ENCODE measurements at places on chromosomes 2 and 18.

- no peak for DNase-seq
Observed at GRCh38 chr2:204901591-204901990, 356.3 kb downstream of the PARD3B start.

- no peak for DNase-seq
Observed at GRCh38 chr18:12362473-12363174, 14.4 kb downstream of the AFG3L2 start.

- no peak for DNase-seq
Observed at GRCh38 chr18:74651327-74652128, 53.9 kb downstream of the ZNF407 start.

DNA sequence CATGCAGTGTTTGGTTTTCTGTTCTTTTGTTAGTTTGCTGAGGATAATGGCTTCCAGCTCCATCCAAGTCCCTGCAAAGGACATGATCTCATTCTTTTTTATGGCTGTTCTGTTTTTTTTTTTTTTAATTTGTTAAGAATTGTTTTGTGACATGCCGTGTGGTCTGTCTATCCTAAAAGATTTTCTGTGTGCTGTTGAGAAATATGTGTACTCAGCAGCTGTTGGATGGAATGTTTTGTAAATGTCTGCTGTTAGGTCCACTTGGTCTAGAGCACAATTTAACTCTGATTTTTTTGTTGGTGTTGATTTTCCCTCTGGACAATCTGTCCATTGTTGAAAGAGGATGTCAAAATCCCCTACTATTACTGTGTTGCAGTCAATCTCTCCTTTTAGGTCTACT lies 80.4 kb upstream of the WDR75 start:
- DNase-seq: no peak

DNA sequence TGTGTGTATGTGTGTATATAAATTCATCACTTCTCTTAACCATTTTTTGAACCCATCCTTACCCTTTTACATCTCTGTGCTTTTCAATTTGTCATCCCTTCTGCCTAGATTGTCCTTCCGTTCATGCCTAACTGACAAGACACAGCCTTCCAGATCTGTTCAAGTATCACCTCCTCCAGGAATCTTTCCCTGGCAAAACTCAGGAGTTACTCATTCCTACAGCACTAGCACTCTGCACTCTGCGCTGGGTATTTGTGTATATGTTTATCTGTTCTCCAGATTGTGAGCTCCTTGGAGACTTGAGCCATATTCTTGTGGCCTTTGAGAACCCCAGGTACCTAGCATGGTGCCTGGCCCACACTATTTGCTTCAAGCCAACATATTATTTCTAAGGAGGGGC lies 26.8 kb upstream of the ASXL2 start:
- DNase-seq: no peak

GRCh38 chr2:31238126-31238905 lies 4.4 kb downstream of the EHD3 start:
- peak; percentile 11 for DNase-seq

- no peak for DNase-seq
Observed at GRCh38 chr2:227888289-227888688, 16.9 kb downstream of the DAW1 start.

- no peak for DNase-seq
Observed at GRCh38 chr18:6891788-6892187, 162.3 kb downstream of the ARHGAP28 start.

DNA sequence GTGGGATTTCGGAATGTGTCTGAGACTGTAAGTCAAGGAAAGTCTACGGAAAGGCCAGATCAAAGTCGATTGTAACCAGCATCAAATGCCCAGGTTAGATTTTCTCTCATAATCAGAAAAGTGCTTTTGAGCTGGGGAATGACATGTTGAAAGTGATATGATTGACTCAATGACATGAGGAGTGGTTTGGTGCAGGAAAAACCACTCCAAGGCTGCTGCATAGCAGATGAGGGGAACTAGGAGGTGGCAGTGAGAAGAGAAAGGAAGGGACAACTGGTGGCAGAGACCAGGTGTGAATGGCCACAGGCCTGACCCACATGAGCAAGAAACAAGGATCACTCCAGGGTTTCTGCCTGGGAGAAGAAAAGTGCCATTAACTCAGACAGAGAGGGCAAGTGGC lies 822 bp downstream of the SLC35F6 start:
- DNase-seq: no peak

GRCh38 chr2:18552351-18553077 lies 7.9 kb downstream of the RDH14 start:
- DNase-seq: no peak

DNA sequence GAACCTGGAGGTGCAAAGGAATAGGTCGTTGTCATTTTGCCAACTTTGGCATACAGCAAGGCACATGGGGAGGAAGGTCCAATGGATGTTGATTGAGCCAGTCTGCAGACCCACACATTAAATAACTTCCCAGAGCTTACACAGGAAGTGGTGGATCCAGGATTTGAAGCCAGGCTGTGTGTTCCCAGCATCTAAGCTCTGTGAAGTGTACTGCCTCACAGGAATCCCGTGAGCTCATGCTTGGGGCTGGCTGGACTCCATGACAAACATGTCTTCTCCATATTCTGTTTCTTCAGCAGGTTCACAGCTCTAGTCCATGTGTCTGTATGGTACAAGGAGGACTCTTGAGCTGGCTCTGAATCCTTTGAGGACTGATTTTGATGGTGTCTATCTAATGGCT lies 63.9 kb downstream of the KLHL29 start:
- DNase-seq: no peak

- DNase-seq: no peak
Observed at GRCh38 chr2:201523506-201523905, 72.0 kb downstream of the STRADB start.

- no peak for DNase-seq
Observed at GRCh38 chr18:49178321-49178720, 227.6 kb upstream of the SMAD7 start.

DNA sequence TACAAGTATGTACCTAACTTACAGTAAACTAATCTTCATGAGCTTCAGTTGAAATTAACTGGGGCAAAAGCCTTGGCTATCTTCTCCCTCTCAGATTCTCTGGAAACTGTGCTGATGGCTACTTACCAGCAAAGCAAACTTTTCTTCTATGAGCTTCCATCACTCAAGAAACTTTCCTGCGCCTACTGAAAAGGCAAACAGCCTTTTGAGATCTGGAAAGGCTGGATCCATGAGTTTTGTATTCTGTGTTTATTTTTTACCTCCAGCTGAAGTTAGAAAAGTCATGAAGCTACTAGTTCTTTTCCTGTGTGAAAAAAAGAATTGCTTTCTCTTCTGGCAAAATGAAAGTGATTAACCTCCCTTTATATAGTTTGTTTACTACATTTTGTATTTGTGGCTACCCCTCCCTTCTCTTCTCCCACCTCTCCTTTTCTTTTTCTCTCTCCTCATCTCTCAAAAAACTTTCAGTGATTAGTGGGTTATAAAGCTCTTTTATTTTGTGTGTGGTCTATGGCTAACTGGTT lies 49.2 kb upstream of the RNF152 start:
- DNase-seq: no peak

- no peak for DNase-seq
Observed at GRCh38 chr2:64139956-64140355, 4.3 kb downstream of the PELI1 start.

DNA sequence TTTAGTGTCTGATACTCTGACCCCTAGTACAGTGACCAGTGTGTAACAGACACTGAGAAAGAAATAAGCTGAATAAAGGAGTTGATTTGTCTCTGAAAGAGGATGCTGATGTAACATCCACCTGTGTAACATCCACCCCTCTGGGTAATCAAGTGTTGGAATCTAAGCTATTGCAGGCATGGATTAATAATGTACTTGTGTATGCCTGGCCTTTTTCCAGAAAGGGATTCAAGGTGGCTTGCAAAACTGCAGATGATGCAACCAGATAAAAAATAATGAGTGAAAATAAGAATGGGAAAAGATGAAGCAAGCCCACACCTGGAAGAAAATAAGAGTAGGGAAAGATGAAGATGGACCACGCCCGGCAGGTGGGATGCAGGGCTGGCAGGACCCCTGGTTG lies 48.2 kb upstream of the FOXI3 start:
- no peak for DNase-seq

DNA sequence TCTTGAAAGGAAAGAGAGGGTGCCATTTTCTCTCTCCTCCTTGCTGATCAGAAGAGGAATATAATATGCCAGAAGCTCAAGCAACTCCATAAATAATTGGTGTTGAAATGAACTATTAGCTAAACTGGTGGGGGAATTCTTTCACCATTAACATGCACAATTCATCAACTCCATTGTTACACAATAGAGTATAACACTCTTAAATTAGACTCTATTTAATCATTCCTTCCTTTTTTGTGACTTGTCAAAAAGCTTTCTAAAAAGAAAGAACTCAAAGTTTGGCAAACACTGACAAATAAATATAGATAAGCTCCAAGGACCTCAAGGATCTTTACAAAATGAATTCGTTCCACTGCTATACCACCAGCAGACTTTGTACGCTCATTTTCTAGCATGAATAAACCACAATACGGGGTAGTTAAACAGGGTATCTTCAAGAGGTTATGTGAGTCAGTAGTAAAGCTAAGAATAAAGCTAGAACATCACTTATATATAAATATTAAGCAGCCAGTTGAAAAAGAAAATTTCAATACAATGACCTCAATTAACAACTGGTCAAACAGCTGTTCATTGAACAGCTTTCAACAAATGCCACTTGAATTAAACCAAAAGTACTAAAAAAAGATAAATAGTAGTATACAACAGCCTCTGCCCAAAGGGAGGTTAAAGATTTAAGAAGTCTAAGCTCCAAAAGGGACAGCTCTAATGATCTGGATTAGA lies 6.4 kb downstream of the TRAK2 start:
- DNase-seq: no peak

- DNase-seq: no peak
Observed at GRCh38 chr18:72342933-72343332, 201.2 kb downstream of the CBLN2 start.

DNA sequence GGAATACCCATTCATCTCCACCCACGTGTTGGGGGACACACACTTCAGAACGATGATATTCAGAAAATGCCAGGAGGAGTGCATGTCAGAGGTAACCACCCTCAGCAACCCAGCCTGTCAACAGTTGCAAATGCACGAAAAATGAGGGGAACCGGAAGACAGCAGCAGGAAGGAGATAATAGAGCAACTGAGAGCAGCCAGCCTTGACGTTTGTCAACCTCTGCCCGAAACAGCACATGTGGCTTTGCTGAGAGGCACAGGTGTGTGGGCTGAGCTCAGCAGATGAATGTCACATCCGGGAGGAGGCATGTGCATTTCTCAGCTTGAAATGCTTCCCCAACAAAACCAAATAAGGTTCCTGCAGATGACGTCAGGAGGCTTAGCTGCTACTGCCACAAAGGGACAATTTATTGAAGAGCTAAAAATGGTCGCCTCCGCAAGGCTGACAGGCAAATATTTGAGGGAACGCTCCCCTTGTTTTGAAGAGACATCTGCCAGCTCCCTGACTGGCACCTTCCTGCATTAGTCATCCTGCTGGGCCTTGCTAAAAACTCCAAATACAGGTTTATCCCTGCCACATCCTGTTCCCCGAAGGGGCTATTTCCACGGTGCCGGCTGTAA lies 419.0 kb downstream of the NBAS start:
- peak; percentile 82 for DNase-seq

- DNase-seq: no peak
Observed at GRCh38 chr18:21141668-21142422, 30.2 kb upstream of the ROCK1 start.

GRCh38 chr2:23008951-23009350 lies 376.0 kb upstream of the KLHL29 start:
- no peak for DNase-seq

DNA sequence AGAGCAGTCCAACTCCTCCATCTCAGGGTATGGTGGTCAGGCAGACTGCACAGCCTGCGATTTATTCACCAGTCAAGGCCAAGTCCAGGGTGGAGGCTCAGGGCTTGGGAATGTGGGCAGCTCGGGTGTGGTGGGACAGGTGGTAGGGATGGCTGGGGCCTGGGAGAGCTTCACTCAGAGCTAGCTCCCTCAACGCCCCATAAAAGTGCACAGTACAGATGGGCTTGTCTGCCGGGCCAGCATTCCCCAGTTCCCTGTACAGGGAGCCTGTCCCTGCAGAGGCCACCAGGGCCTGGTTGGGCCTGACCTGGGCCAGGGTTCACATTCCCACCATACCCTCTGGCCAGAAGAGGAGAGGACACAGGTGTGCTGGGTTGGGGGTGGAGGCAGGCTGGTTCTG lies 49.2 kb upstream of the OTOS start:
- no peak for DNase-seq

DNA sequence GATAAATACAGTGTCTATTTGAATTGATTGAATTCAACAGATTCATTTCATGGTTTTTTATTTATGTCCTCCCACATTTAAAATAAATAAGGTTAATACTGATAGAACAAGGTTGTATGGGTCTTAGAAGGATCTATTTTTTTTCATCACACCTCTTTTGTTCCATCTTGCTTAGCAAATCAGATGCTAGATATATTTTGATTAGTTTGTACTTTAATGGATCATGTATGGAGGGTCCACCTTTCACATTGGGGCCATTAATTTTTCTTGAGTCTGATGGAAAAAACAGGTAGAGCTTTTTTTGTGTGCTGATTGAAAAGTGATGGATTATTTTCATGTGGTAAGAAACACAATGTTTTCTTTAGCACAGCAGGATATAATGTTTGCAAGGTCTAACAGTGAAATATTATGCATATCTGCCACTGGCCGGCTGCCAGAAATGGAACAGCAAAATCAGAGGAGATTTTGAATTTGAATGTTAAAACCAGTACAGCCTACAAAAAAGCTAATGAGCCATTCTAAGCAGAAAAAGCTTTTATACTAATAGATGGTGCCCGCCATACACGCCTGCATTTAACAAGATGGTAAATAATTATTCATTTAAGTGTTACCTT lies 188.1 kb upstream of the ETAA1 start:
- no peak for DNase-seq

GRCh38 chr2:71190656-71191569 lies 36.0 kb downstream of the PAIP2B start:
- no peak for DNase-seq

DNA sequence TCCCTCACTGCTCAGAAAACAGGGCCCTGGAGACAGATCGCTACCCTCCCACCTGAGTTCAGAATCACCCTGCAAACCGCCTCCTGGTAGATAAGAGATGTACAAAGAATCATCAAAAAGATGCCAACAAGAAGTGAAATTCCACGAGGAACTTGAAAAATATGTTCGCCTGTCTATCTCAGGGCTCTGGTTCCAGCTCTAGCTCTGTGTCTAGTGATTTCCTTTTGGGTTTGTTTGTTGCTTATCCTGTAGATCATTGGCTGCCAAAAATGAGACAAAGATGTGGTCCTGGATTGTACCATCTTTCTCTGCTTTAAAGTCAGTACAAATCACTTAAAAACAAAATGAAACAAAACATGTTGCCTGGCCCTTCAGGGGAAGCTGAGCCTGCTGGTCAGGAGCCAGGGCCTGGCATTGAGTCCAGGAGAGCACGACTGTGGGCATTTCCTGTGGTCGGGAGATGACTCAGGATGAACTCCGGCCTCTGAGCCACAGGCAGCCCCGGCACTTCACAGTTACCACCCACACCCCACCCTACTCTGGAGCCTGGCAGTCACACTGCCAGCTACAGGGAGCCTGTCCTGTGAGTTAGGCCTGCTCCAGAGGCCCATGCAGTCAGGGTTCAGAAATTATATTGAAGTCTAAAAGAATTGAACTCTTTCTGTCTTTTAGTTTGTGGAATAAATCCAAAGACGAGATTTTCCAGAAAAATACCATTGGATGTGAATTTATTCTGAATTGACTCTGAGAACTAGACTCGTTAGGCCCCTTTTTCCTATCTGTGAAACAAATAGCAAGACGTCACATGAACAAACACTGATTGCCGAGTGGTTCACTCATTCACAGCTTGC lies 8.0 kb upstream of the ITGB6 start:
- no peak for DNase-seq

Data from activated CD4-positive, alpha-beta memory T cell treated with anti-CD3 and anti-CD28 coated beads, Interleukin-2, amount 10 ng/mL, durations not matched to agents 7 days and 5 days (primary cell).